ENCODE measurements at places on chromosomes 3 and 15. TPM values are rescaled to one million over a fixed set of nuclear protein-coding genes. Genes with fewer than 3 reads are reported as not detected.

The GPR176 gene
- total RNA-seq: 2.6 TPM

The GP9 gene
- total RNA-seq: not detected

The TUSC7 gene
- not detected for total RNA-seq

The SLC9A9 gene
- total RNA-seq: 3.0 TPM

The NLGN1 gene
- 0.21 TPM for total RNA-seq
